ENCODE measurements at places on chromosomes 3 and 15.

GRCh38 chr3:84175449-84175848 is 783.3 kb upstream of the CADM2 start:
- DNase-seq = no peak

DNA sequence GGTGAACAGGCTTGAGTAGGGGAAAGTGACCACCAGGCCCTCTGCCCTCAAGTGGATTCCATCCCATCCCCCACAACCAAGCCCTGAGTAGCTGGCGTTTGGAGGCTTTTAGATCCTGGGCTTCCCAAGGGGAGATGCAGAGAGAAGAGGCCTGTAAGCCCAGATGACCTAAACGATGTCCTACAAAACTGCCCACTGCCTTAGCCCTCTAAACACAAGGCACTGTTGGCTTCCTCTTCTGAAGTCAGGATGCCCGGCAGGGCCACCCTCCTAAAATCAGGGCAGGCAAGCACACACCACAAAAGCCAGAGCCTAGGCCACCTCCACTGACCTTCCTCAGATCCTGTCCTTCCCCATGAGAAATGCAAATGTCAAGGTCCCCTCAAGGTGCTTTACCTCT is 68.6 kb downstream of the ADCY5 start:
- DNase-seq = no peak

DNA sequence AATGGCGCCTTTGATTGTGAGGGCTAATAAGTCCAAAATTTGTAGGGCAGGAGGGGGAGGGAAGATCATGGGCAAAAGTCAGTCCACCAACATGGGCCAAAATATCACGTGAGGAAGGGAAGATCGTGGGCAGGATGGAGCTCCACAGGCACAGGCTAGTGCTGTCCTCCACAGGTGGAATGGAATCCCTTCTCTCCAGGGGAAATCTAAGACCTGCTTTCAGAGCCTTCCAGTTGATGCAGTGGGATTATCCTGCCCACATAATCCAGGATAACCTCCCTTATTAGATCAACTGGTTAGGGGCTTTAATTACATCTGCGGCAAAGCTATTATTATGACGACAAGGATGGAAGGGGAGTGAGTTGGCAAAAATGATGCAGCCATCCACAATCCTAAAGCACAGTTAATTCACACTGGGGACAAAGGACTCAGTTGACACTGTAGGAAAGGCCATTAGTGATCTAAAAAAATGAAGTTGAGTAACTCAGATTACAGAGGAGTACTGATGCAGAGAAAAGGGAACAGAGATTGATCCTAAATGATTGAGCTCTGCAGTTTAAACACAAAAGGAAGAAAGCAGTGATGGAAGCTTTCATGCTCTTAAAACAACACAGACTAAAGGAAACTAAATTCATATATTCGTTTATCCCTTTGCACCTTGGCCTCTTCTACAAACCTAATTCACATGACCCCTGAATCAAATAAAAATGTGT is 159.8 kb downstream of the AKAP13 start:
- no peak for DNase-seq

DNA sequence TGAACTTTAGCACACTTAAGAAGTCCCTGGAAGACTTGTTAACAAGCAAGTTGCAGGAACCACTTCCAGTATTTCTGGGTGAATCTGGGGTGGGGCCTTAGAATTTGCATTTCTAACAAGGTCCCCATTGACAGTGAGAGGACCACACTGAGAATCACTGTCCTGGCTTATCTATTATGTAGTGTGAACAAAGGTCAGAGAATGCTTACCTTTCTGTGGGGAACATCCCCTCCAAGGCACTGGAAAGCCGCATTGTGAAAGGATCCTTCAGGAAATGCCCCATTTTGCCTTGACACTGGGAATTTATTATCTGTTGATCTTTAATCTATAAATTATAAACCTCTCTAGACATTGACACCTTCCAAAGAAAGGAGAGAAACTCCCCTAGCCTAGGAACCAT is 74.8 kb downstream of the IGF2BP2 start:
- no peak for DNase-seq

DNA sequence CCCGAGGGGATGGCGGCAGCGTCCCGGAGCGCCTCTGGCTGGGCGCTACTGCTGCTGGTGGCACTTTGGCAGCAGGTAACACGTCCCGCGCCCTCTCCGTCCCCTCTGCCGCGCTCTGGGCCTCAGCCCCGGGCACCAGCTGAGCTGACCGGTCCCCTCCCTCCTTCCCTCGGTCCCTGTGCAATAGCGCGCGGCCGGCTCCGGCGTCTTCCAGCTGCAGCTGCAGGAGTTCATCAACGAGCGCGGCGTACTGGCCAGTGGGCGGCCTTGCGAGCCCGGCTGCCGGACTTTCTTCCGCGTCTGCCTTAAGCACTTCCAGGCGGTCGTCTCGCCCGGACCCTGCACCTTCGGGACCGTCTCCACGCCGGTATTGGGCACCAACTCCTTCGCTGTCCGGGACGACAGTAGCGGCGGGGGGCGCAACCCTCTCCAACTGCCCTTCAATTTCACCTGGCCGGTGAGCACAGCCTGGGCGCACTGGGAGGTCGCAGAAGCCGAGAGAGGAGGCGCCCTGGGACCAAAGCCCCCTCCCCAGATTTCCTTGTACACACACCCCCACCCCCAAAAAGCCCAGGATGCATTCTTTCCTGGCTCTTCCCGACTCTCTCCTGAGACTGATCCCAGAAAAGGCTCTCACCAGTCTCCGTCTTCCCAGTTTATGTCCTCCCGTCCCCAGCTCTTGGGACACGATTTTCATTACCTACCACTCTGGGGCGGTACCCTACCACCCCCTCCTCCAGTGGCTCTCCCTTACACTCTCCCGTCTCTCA is 705 bp downstream of the DLL4 start:
- no peak for DNase-seq

DNA sequence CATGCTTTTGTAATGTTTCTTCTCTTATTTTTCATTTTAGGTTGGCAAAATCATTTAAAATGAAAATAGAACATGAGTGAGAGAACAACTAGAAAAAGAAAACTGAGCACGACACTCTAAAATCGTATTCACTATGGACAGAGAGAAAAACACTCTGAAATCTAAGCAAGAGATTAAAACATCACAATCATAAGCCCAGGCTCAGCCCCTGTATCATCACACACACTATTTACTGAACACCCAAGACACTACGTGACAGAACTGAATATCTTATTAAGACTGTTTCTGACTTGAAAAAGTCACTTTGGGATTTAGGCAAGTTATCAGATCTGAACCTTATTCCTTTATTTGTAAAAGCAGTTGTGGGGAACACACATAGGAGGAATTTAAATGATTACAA is 82.6 kb upstream of the PLXND1 start:
- no peak for DNase-seq

DNA sequence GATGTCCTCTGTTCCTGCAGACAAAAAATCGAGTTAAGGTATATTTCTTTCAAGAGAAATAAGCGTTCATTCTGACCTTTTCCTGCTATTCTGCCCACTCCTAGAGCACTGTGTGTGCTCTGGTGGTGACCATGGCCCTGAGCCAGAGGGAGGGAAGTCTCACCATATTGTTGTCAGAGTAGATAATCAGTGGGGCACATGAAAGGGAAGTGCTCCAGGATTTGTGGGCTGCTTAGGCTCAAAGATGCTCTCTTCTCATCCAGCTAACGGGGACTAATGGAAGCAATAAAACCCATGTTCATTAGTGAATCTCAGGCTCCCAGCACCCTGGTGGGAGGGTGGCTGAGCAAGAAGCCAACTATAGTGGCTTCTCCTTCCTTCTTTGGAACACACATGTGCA is 70.7 kb upstream of the EOMES start:
- no peak for DNase-seq

- DNase-seq = no peak
Measured at GRCh38 chr3:38397320-38397719, 50.7 kb downstream of the XYLB start.

GRCh38 chr15:92949604-92950249 is 49.6 kb downstream of the CHD2 start:
- DNase-seq = peak; percentile 5

DNA sequence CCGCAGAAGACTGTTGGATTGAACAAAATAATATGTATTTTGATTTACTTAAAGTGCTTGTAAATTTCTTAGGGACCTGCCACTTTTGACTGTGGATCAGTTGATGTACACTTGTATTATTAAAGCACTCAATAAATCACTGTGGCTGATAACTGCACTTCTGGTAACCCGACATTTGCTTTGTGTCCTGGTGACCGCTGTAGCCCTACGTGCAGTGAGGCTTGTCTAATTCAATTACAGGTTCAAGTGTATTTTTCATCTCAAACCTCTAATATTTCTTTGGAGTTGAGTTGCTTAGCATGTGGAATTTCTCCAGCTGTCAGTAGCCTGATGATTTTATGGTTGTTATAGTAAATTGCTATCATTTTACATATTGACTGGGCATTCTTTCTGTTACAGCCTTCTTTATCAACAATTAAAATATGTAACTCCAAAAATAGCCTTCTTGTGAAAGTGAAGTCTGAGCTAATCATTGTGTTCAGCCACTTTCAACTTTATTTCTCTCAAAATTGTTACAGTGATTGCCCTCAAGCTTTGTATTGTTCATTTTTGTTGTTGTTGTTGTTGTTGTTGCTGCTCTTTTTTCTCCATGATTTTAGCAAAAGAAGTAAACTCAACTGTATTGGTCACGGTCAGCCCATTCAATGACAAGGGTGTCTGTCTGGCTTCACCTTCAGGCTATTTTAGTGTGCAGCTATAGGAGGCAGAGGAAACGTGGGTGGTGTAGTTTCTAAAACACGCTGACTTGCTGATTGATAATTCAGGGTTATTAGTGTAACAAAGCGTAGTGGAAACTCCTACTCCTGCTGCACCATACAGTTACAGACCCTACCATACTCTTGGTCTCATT is 215.1 kb upstream of the UBE2E1 start:
- no peak for DNase-seq

- DNase-seq = no peak
Measured at GRCh38 chr15:67085818-67086636, 20.6 kb downstream of the SMAD3 start.

GRCh38 chr3:32018757-32019564 is 37.4 kb downstream of the ZNF860 start:
- no peak for DNase-seq

- no peak for DNase-seq
Measured at GRCh38 chr3:148494451-148494850, 203.3 kb upstream of the AGTR1 start.

- DNase-seq = no peak
Measured at GRCh38 chr3:175485436-175485835, 626.3 kb downstream of the NAALADL2 start.

GRCh38 chr3:94210256-94210655 is 147.4 kb downstream of the NSUN3 start:
- no peak for DNase-seq

DNA sequence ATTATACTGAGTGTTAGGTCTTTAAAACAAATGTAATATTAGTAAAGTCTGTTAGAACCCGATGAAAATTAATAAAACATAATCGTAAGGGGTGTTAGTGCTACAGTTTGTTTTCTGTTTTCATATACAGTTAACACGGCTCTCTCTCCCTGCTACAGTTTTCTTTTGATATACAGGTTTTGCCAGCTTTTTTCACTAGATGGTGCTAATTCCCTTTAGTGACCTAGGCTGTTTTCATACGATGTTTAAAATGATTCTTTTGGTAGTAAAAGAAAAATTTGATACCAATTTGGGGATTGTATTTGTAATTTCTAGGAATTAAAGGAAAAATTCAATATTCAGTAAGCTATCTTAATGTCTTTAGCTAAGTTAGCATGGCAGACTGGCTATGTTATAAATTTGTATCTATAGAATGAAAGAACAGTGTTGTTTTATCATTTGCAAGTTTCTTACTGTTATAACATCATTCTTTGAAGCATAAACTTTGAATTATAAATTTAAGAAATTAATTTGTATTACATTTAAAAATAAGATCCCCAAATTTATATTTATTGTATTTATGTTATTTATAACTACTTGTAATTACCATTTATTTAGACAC is 11.5 kb downstream of the APH1B start:
- no peak for DNase-seq

GRCh38 chr15:68384451-68385239 is 47.3 kb downstream of the ITGA11 start:
- DNase-seq = no peak

GRCh38 chr3:196694941-196695848 is 16.9 kb downstream of the CEP19 start:
- DNase-seq = no peak

GRCh38 chr3:32202496-32202895 is 36.0 kb upstream of the CMTM8 start:
- no peak for DNase-seq
